Amygdala (tissue), 56 donors: ENCODE measurements at places on chromosomes 1 and 21.

- no peak for DNase-seq
These were observed 19.5 kb downstream of the KCNH1 start for GRCh38 chr1:211114446-211114845.

- DNase-seq = no peak
These were observed 61.1 kb downstream of the SLC45A1 start for GRCh38 chr1:8378981-8379470.

DNA sequence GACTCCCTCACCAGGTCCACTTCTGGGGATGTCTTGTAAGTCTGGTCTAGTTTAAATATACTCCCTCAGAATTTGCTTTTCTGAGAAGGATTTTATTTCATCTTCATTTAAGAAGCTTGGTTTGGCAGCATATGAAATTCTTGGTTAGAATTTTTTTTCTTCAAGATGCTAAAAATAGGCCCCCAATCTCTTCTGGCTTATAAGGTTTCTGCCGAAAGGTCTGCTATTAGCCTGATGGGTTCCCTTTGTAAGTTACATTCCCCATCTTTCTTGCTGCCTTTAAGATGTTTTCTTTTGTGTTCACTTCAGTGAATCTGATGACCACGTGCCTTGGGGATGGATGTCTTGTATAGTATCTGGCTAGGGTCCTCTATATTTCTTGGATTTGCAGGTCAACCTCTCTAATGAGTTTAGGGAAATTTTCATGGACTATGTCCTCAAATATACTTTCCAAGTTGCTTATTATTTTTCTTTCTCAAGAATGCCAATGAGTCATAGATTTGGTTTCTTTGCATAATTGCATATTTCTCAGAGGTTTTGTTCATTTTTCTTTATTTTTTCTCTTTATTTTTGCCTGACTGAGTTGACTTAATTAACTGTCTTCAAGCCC lies 19.4 kb downstream of the TCP10L start:
- DNase-seq = no peak

- no peak for DNase-seq
These were observed 36.6 kb downstream of the UBASH3A start for GRCh38 chr21:42440187-42440792.

GRCh38 chr1:15008783-15009729 lies 144.5 kb upstream of the TMEM51 start:
- DNase-seq = no peak

- DNase-seq = no peak
These were observed 1.1 kb upstream of the TRPM2 start for GRCh38 chr21:44352253-44352860.

DNA sequence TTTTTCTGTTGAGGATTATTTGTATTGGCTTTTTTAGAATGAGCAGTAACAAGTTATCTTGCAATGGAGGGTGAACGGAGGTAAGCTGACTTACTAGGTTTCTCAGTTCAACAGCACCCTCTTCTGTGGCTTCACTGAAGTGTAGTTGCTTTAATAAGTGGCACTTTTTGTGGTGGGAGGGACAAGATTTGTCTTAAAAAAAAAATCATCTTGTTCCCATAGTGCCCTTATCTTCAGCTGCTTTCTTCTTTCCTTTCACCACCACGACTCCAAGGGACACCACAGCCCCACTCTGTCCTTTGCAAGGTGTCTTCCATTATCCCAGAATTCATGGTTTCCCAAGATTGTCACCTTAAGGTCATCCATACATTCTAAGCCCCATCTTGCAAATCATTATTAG lies 92.9 kb downstream of the PIGK start:
- no peak for DNase-seq

GRCh38 chr1:198696211-198696610 lies 57.4 kb downstream of the PTPRC start:
- no peak for DNase-seq
